Subcutaneous adipose tissue (tissue), 4 donors: ENCODE measurements at places on chromosomes 3 and 15. TPM values are rescaled to one million over a fixed set of nuclear protein-coding genes. Genes with fewer than 3 reads are reported as not detected.

The GABRB3 gene
- 0.88 TPM for total RNA-seq

The GPR27 gene
- not detected for total RNA-seq

The DHFR2 gene
- total RNA-seq = 2.3 TPM

The ERICH6 gene
- not detected for total RNA-seq

The TGM5 gene
- total RNA-seq = 4.7 TPM

The ST3GAL6 gene
- 33.4 TPM for total RNA-seq

The NEIL1 gene
- 28.8 TPM for total RNA-seq

The CEP152 gene
- total RNA-seq = 3.4 TPM

The EPHB1 gene
- 0.66 TPM for total RNA-seq

The CASR gene
- total RNA-seq = not detected

The EID1 gene
- total RNA-seq = 162 TPM
